ENCODE measurements at places on chromosomes 4 and X.

DNA sequence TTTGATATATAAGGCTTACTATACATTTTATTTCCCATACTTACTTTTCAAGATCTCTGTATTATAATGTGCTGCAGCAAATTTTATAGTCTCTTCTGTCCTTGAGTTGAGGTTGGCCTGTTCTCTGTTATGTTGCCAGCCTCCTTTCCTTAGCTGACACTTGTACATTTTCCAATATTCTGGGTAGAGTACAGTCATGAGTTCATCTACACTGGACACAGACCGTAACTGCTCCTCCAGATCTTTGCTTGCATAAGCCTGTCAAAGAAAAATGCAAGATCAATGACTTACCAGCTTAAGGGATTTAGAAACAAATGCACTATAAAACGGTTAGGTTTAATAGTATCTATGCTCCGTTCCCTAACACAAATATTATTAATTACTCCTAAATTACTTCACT, 63.2 kb downstream of the VEGFC start:
- DNase-seq: no peak

DNA sequence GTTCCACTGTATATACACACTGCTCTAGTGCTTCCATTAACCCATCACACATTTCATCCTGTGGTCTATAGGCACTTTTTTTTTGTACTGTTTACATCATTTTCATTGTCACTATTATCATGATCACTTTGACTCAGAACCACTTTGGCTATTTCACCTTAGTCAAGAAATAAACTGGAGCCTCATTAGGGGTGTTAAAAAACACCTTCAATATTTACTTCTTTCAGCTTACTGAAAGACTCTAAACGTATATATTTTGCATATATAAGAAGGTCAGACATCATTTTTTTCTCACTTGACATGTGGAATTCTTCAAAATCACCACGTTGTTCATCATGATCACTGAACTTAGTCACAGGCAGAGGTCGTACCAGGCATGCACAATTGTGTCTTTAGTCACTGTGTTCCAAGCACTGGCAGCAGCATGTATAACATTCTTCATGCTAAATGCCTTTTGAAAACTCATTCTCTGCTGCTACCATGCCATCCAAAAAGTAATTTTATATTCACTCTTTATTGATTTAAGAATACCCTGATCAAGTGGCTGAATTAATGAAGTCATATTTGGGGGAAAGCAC, 229.2 kb upstream of the ARSJ start:
- no peak for DNase-seq

- DNase-seq: peak; percentile 14
Measured at GRCh38 chr4:577499-578450, 1.7 kb upstream of the TMEM271 start.

DNA sequence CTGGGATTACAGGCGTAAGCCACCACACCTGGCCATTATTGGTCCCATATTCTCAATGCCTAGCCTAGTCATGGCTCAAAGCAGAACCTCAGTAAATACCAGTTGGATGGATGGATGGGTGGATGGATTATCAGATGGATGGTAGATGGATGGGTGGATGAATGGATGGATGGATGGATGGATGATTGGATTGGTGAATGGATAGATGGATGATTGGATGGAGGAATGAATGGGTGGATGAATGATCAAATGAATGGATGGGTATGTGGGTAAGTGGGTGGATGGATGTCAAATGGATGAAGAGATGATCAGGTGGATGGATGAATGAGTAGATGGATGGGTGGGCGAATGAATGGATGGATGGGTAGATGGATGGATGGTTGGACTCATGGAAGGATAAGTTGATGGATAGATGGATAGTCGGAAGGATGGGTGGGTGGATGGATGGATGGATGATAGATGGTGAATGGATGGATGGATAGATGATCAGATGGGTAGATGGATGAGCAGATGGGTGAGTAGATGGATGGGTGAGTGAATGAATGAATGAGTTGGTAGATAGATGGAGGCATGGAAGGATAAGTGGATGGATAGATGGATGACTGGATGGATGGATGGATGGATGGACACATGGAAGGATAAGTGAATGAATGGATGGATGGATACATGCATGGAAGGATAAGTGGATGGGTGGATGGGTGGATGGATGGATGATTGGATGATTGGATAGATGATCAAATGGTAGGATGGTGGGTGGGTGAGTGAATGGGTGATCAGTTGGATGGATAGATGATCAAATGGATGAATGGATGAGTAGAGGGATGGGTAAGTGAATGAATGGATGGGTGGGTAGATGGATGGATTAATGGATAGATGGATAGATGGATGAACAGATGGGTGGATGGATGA, 22.0 kb upstream of the RNF4 start:
- no peak for DNase-seq

- no peak for DNase-seq
Measured at GRCh38 chrX:153406011-153406410, 4.9 kb upstream of the PNMA6E start.

Measured in activated CD8-positive, alpha-beta memory T cell treated with anti-CD3 and anti-CD28 coated beads for 48 hours (primary cell).